Activated CD8-positive, alpha-beta T cell treated with anti-CD3 and anti-CD28 coated beads for 36 hours (primary cell): ENCODE measurements at places on chromosomes 2 and 18. TPM values are rescaled to one million over a fixed set of nuclear protein-coding genes. Genes with fewer than 3 reads are reported as not detected.
A peak's percentile ranks its signal among the peaks of the same experiment; 100 is the strongest.

DNA sequence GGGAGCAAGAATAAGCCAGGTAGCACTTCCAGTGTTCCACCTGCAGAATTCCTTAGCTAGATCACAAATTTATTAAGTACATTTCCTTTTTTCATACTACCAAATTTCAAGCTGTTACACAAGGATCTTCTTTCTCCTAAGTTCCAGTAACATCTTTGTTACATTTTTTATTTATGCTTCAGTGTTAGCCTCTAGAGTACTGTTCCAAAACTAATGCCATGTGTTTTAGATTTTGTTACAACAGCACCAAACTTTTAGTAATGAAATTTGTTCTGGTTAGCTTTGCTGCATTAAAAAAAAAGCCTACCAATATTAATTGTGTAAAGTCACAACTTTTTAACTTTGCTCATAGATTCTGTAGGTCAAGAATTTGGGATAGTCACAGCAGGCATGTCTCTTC, 161.1 kb downstream of the CAMKMT start:
- H3K27ac ChIP-seq, result no peak overlapping the region
- H3K4me3 ChIP-seq, result no peak overlapping the region
- H3K36me3 ChIP-seq, result peaks cover 23% of the 10 kb centered on the region
- H3K4me1 ChIP-seq, result no peaks in the 10 kb centered on the region
- DNase-seq, result no peak

DNA sequence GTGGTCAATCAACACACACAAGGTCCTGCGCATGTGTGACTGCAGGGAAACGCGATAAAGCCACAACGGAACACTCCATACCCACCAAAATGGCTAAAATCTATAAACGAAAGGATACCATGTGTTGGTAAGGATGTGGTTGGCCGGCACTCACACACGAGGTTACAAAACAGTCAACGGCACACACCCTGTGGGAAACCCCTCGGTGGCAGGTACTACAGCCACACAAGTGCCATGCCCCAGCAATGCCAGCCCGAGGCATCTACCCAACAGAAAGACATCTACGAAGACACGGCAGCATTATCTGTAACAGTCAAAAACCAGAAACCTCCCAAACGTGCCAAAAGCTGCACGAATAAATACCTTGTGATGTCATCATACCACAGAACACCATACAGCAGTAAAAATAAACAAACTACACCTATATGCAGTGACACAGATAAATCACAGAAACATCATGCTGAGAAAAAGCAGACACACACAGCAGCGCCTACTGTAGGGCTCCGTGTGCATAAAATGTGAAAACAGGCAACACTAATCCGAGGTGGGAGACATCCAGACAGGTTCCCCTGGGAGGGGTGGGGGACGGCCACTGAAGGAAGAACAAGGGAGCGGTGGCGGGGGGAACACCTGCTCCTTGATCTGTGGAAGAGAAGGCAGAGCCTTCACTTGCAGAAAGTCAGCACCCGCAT, 36.7 kb downstream of the HDAC4 start:
- H3K27me3 ChIP-seq, result no peaks in the 10 kb centered on the region
- no peak overlapping the region for H3K4me3 ChIP-seq
- peak; percentile 53 for DNase-seq
- H3K4me1 ChIP-seq, result peaks cover 20% of the 10 kb centered on the region

- no peak overlapping the region for H3K4me3 ChIP-seq
- no peaks in the 10 kb centered on the region for H3K4me1 ChIP-seq
- H3K27me3 ChIP-seq, result peaks cover 20% of the 10 kb centered on the region
- H3K36me3 ChIP-seq, result no peaks in the 10 kb centered on the region
Measured at GRCh38 chr18:61609131-61609530, 275.9 kb downstream of the CDH20 start.

DNA sequence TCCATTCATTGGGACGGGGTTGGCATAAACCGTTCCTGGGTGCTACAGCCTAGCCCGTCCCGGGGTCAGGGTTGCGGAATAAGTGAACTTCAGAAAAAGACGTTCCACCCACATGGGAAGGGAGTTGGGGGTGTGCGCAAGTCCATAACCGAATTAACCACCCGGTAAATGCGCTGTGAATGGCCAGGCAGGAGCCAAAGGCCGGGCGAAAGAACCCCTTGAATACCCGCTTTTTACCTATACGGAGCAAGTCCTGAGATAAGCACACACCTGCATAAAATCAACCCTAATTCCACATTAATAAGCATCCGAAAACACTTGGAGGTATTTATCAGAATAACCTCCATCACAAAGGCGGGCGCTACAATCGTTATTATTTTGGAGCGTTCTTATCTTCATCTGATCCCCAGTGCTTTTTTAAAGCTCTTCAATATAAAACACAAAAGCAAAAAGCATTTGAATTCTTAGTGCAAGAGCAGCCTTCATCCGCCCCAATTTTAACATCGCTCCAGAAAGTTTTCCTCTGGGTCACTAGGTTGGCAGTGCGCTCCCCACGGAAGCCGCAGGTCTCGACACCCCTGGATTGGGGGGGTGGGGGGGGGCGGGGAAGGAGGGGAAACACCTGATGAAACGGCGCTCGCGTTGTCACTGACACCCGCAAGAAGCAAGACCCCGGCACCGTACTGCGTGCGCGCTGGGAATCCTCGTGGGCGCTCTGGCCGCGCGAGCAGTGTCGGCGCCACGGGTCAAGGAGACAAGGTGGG, 1.2 kb downstream of the SATB2 start:
- peak overlapping the region; percentile 83 for H3K4me3 ChIP-seq
- peaks cover 50% of the 10 kb centered on the region for H3K27me3 ChIP-seq
- no peak for DNase-seq
- H3K36me3 ChIP-seq, result no peaks in the 10 kb centered on the region

DNA sequence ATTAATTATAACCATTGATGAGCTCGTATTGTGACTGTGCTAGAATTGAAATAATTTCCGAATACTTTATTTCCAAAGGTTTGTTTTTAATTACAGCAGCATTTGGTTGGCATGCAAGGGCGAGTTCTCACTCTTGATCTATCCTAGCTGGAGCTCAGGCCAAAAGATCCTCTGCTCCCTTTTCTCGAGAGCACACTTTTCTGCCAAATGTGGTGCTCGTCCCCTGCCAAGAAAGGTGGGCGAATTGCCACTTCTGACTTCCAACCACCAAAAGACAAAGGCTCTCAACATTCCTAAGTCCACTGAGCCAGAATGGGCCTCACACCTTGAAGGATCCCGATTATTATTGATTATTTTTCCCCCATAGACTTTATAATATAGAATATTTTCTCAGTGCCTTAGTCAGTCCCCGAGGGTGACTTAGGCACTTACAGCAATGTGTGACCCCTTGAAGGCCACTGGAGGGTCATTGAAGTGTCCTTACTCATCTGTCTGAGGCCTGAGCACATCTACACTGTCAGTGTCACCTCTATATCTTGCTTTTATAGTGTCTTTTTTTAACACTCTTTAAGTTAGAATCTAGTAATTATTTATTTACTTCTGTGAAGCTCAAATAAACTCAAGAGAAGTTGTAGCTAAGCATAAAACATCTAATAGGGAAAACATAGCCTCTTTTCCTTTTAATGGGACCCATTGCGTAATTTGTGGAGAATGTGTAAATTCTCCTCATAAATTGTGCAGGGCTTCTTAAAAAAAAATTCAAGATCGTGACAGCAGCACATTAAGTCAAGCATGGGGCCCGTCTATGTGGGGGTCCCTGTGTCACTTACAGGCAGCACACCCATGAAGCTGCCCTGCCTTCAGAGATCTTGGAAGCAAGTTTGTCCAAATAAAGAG, 98.3 kb downstream of the MEIS1 start:
- H3K4me3 ChIP-seq, result no peak overlapping the region
- H3K27me3 ChIP-seq, result no peaks in the 10 kb centered on the region
- H3K36me3 ChIP-seq, result no peaks in the 10 kb centered on the region
- no peak for DNase-seq

DNA sequence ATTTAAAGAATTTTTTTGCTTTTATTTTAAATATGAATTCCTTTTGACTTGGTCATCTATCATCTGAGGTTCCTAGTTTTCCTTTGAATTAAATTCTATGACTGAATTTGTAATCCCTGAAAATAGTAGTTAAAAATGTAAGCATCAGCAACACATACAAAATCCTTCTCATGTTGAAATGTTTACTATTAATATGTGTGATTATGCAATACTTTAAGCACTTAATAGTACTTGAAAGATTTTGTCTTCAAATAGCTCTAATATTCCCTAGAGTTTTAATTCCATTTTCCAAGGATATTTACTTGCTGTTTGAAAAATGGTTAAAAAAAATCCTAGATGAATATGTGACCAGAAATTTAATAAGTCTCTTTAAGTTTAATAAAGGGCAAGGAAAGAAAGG, 26.6 kb upstream of the SPATS2L start:
- H3K27me3 ChIP-seq, result peaks cover 12% of the 10 kb centered on the region
- no peak overlapping the region for H3K27ac ChIP-seq
- no peaks in the 10 kb centered on the region for H3K36me3 ChIP-seq

DNA sequence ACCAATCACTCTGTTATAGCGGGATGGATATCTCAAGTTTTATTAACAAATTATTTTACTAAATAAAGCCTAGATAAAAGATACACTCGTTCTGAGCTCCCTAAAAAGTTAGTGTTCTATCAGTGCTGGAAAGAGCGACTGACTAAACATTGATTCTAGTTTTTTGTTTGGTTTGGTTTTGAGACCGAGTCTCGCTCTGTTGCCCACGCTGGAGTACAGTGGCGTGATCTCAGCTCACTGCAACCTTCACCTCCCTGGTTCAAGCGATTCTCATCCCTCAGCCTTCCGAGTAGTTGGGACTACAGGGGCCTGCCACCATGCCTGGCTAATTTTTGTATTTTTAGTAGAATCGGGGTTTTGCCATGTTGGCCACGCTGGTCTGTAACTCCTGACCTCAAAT, 73.8 kb upstream of the CDCA7 start:
- no peak overlapping the region for H3K27ac ChIP-seq
- H3K4me1 ChIP-seq, result no peaks in the 10 kb centered on the region
- no peak for DNase-seq
- no peaks in the 10 kb centered on the region for H3K36me3 ChIP-seq
- no peak overlapping the region for H3K4me3 ChIP-seq

- H3K4me3 ChIP-seq, result no peak overlapping the region
- H3K27ac ChIP-seq, result no peak overlapping the region
- H3K4me1 ChIP-seq, result no peaks in the 10 kb centered on the region
- DNase-seq, result no peak
Measured at GRCh38 chr18:24894880-24895279, 434.4 kb downstream of the HRH4 start.

DNA sequence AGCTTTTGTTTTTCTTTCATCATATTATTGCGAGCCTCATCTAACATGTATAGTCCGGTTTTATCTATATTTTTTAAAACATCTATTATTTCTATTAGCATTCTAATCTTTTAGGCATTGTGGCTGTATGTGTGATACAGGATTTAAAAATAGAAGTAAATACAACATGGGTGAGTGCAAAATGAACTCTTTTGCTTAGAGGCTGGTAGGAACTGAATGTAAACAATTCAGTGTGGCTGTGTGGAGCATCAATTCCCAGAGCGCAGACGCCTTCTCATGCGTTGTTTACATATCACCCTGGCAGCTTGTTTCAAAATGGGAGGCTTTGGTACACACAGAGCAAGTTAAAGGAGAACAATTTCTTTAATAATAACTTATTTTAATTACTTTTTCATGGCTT, 836 bp downstream of the DTNA start:
- no peak overlapping the region for H3K27ac ChIP-seq
- H3K27me3 ChIP-seq, result peaks cover 5% of the 10 kb centered on the region

DNA sequence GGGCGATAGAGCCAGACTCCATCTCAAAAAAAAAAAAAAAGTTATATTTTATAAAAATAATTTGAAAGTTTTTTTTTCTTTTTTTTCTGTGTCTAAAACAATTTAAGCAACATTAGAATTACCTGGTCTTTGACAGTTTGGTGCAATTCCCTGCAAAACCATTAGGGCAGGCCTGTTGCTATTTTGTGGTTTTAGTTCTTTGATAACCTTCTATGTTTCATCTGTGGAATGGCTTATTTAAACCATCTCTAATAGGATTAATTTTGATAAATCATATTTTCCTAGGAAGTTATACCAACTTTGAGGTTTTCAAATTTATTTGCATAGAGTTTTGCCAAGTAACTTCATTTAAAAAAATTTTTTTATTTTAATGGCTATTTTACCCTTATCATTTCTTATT, 141.2 kb upstream of the TWIST2 start:
- no peaks in the 10 kb centered on the region for H3K36me3 ChIP-seq
- DNase-seq, result no peak
- no peak overlapping the region for H3K27ac ChIP-seq
- H3K4me1 ChIP-seq, result no peaks in the 10 kb centered on the region

- H3K4me1 ChIP-seq, result no peaks in the 10 kb centered on the region
- no peak overlapping the region for H3K4me3 ChIP-seq
- no peak for DNase-seq
- H3K36me3 ChIP-seq, result no peaks in the 10 kb centered on the region
Measured at GRCh38 chr2:202361108-202361507, 15.0 kb upstream of the BMPR2 start.

DNA sequence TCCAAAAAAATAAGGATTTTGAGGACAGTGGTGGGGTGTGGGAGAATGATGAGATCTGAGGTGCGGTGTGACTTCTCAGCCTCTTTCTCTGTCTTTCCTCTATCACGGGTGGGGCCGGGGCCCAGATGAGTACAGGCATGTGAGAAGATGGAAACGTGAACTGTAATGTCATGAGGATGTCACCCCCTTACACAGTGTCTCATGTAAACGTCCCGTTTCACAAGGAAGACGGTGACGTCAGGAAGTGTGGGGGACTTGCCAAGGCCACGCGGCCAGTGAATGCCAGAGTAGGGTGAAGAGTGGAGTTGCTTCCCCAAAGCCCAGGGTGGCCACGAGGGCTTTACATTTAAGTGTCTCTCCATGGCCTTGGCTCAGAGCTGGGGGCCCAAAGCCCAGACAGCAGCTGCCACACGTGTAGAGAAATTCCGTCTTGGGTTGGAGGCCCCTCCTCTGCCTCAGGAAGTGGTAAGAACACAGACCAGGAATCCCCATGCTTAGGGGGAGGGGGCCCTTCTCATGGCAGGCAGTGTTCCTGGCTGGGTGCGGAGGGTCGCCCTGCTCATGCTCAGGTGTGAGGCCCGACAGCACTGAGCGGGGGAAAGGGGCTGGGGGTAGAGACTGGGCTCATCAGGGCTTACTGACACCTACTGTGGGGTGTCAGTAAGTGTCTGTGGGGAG, 80.9 kb upstream of the SMAD7 start:
- no peak overlapping the region for H3K4me3 ChIP-seq
- H3K36me3 ChIP-seq, result no peaks in the 10 kb centered on the region
- H3K27me3 ChIP-seq, result no peaks in the 10 kb centered on the region
- peaks cover 15% of the 10 kb centered on the region for H3K4me1 ChIP-seq

The SERPINB11 gene
- total RNA-seq, result not detected

The MBP gene
- total RNA-seq, result 39.9 TPM

The FSIP2 gene
- not detected for total RNA-seq

The SERPINB3 gene
- not detected for total RNA-seq

The CD8B2 gene
- total RNA-seq, result 4.5 TPM

The PIEZO2 gene
- total RNA-seq, result not detected

The COLEC11 gene
- 0.49 TPM for total RNA-seq

The GALNT5 gene
- total RNA-seq, result not detected
